Activated CD4-positive, alpha-beta T cell treated with anti-CD3 and anti-CD28 coated beads, Interleukin-10, Interleukin-2, amounts not matched to agents 100 ng/mL and 50 ng/mL, durations not matched to agents 16 hours and 8 hours (primary cell): ENCODE measurements at places on chromosomes 6 and 20.
A peak's percentile ranks its signal among the peaks of the same experiment; 100 is the strongest.

DNA sequence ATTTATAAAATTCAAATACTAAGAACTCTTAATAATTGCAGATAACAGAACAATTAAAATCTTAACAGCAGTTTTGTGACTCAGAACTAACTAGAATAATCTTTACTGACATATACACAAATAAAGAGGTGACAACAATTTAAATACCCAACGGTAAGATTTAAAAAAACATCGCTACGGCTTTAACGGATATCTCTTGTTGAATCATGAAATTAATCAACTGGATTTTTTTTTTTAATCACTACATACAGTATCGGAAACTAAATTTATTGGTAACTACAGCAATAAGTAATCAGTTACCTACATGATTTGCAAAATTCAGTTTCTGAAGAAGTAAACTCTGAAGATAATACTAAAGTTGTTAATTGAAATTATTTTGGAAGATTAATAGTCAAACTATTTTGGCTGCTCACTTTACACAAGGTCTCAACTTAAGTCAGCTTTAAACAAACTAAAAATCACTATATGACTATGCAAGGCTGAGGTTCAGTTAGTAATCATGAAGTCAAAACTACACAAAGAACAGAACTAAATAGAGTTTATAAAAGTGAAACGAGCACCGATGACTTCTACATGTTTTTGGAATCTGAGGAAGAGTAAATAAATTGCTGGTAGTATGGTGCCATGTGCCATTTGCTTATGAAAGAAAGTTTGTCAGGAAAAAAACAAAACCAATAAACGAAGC lies 128.8 kb downstream of the HUS1B start:
- peak; percentile 66 for DNase-seq

- no peak for DNase-seq
Measured at GRCh38 chr6:82959385-82959941, 106.2 kb downstream of the UBE3D start.

- DNase-seq, result no peak
Measured at GRCh38 chr6:3230256-3230882, 2.9 kb upstream of the TUBB2B start.

DNA sequence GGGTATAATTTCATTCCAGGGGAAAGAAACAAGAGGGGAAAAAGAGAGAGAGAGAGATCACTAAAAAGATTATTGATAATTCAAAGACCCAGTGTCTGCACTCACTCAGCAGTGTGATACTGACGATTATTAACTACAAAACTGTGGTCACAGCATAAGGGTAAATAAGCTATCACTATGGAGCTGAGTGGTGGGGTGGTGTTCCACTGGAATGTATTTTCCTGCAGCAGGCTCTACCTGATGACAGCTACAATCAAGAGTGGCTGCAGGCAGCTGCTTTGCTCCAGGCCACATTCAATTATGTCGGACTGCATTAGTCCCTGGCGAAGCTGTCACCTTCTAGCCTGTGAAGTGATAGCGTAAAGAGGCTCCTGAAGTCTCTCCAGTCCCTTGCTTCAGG lies 122.2 kb upstream of the TFAP2D start:
- DNase-seq, result no peak

DNA sequence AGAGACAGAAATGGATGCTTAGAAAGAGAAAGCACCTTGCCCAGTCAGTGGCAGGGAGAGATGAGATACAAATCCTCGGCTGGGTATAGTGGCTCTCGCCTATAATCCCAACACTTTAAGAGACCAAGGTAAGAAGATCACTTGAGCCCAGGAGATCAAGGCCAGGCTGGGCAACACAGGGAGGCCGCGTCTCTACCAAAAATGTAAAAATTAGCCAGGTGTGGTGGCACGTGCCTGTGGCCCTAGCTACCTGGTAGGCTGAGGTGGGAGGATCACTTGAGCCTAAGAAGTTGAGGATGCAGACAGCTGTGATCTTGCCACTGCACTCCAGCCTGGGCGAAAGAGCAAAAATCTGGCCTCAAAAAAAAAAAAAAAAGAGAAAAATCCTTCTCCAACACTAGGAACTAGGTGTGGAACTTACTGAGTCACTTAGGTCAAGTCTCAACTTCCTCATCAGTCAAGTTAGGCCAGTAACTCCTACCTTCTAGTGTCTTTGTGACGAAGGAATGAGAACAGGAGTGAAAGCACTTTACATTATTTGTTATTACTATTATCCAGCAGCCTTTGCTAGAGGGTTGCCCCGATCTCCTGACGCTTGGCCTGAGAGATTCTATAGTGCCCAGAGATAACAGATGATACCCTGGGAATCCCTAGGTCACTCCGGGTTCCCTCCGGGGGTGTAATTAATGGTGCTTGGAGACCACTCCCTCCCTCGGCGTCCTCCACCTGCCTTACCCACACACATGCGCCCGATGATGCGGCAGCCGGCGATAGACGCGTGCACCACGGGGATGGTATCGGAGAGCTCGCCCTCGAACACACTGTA lies 918 bp downstream of the EIF6 start:
- no peak for DNase-seq

- DNase-seq, result no peak
Measured at GRCh38 chr20:57686931-57687652, 22.7 kb downstream of the PMEPA1 start.

- DNase-seq, result no peak
Measured at GRCh38 chr6:138480279-138480949, 18.9 kb downstream of the NHSL1 start.

- peak; percentile 61 for DNase-seq
Measured at GRCh38 chr20:21048841-21049273, 57.3 kb downstream of the LINC00237 start.

GRCh38 chr6:148999501-148999900 lies 252.7 kb downstream of the UST start:
- DNase-seq, result no peak

DNA sequence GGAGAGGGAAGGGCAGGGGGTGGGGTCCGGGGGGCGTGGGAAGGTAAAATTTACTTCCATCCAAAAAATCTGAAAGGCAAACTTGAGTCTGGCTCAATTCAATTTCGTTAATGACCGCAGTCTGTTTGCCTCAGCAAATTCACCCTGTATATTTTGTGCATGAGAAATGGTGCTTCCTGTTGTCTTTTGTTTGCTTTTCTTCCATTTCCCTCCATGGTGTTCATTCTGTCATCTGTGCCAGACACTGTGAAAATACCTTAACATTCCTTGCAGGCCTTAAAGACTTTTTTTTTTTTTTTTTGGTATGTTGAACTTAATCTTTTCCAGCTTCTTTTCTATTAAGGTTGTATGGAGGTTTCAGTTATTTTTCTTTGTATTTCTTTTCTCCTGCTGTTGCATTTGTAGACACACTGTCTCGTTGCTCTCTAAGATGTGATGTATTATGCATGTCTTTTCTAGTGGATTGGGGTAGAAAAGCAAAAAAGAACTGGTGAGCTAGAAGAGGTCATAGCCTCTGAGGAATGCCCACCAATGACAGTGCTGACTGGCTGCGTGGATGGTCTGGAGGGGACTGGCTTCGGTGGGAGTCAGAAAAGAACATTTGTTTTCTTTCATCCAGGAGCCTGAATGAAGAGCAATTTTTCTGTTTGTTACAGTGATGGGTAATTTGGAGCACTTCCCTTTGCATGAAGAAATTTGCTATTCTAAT lies 585.0 kb upstream of the MAP3K7 start:
- no peak for DNase-seq

GRCh38 chr6:37723016-37723415 lies 25.3 kb upstream of the MDGA1 start:
- DNase-seq, result no peak

GRCh38 chr6:154536255-154536654 lies 25.8 kb upstream of the CNKSR3 start:
- DNase-seq, result no peak

DNA sequence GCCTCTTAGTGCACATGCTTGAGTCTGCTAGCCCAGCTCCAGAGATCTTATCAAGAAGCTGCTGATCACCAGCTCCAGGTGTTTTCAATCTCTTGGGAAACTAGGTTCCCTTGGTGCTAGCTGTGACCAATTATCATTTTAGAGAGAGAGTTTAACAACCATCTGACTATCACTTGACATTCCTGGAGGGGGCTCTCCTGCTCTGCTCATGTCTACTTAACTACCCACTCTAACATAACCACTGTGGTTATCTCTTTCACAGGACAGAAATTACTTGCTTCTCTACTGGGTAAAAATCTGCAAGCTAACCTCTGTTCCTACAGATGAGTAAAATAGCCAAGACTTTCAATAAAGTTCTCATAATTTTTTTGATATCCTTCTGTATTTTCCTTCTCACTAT lies 823.4 kb upstream of the GJE1 start:
- no peak for DNase-seq

- no peak for DNase-seq
Measured at GRCh38 chr6:3711776-3712175, 39.7 kb downstream of the PXDC1 start.

GRCh38 chr6:109644131-109644530 lies 46.9 kb downstream of the AK9 start:
- no peak for DNase-seq

- no peak for DNase-seq
Measured at GRCh38 chr6:154515826-154516225, 5.3 kb upstream of the CNKSR3 start.

GRCh38 chr6:5180636-5181035 lies 80.1 kb downstream of the LYRM4 start:
- no peak for DNase-seq
